ENCODE measurements at places on chromosomes 12 and 14.

- no peak for DNase-seq
These were observed 8.2 kb downstream of the ULK1 start for GRCh38 chr12:131902332-131903241.

GRCh38 chr12:25617991-25618390 lies 64.9 kb upstream of the LMNTD1 start:
- DNase-seq: no peak

DNA sequence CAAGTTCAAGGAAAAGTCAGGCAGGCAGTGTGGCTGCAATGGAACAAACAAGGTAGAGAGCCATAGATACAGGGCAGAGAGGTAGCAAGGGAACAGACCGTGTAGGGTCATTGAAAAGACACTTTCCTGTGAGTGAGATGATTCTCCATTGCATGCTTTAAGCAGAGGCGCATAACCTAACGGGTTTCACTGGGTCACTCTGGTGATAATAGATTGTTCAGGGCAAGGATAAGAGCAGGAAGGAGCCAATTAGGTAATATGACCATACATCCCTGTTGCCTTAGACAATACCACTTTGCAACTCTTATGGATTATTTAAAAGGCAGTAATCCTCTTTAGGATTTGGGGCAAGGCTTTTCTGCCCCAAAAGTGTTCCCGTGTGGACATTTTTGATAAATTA lies 214.1 kb downstream of the PTPRO start:
- DNase-seq: no peak

DNA sequence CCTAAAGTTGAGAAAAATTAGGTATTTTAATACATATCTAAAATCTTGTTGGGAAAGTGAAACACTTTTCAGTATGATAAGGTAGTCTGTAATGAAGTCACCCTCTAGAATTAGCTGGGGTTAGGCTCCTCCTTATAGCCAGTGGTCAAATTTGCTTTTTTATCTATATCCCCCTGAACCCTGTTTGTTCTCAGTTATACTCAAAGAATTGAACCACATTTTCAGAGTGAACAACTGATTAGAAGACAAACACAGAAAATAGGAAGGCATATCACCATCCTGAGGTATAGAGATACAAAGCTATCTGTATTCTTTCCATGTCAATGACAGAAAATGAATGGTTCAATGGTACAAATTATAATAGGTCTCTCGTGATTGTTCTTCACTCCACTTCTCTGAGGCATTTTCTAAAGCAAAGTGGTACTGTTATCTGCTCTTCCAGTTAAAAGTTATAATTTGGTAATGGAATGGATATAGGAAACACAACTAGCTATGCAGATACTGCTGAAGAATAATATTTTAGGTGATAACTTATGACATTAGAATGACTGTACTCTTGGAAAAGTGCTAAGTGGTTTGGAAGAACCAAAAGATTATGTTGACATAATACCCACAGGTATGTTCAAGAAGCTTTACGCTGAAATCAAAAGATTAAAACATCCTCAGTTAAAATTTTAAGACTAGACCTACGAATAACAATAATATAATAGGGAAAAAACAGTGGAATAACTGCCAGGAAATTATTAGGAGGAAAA lies 27.6 kb downstream of the WASHC3 start:
- DNase-seq: no peak

GRCh38 chr12:71200706-71201105 lies 42.9 kb upstream of the TSPAN8 start:
- DNase-seq: no peak

DNA sequence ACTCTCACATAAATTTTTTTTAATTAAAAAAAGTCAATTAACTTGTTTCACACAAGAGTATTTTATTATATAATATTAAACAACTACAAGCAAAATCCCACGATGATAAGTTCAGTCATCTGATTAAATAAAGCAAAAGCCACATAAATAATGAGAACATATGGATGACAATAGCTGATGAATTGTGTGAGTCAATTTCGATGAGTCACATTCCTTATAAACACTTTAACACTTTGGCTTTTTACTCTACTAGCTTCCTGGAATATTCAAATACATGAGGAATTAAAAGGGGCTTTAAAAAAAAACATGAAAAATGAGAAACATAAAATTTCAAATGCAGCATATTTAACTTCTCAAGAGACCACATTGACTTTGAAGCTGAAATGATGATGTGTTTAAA lies 95.3 kb downstream of the BCAT1 start:
- DNase-seq: no peak

DNA sequence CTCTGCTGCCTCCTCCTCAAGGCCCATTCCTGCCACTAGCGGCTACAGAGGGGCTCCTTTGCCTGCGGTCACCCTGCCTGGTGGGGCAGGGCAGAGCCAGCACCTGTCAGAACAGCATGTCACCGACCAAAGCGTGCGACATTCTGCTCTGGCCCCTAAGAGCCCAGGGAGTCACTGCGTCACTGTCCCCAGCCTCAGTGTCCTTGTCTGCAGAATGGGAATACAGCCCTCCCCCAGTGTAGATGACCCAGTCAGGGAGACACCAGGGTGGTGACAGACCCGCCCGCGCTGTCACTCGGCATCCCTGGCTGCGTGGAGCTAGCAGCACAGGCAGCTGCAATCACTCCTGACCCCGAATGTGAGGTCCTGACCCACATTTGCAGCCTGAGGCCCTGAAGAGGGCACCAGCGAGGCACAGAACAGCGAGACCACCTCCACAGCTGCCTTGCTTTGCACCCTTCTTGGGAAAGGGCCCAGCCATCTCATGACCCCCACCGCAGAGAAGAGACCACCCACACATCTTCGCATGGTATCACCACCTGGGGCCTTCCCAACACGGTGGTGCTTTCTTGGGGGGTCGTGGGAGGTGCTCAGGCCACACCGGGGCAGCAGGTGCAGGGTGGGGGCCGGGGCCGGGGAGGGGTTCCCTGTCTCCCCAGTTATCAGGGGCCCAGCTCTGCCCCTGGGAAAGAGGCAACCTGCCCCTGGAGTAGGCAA lies 2.5 kb downstream of the AHNAK2 start:
- DNase-seq: no peak

DNA sequence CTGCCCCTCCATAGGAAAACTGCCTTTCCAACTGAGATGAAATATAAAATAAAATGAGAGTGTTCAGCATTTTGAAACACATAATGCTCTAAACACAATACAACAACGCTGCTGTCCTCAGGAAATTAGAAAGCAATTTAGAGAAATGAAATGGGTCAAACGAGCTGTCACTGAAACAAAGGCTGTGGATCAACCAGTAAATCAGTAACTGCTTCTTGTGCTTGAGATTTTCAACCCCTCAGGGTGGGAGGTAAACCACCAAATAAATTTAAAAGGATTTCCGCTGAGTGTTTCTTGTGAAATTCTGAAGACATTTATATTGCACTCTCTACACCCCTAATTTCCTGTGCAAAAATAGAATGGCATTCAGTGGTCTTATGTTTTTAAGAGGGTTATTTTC lies 657.1 kb upstream of the SEL1L start:
- no peak for DNase-seq
